Fibroblast of upper back skin (primary cell): ENCODE measurements at places on chromosomes 5 and 9.

DNA sequence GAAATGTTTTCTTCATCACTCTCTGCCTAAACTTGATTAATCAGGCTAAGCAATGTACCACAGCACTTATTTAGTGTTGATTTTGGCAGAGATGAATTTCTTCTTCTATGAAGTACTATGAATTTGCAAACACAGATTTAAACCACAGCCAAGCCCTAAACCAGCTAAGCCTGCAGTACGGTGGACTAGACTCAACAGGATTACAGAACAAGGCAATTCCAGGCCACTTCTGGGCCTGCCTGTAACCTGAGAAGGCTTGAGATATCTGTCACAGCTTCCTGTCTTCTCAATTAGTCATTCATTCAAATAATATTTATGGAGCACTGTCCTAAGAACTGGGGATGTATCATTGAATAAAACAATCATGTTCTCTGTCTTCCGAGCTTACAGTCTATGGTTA, 32.4 kb upstream of the CAST start:
- DNase-seq, result peak; percentile 94

DNA sequence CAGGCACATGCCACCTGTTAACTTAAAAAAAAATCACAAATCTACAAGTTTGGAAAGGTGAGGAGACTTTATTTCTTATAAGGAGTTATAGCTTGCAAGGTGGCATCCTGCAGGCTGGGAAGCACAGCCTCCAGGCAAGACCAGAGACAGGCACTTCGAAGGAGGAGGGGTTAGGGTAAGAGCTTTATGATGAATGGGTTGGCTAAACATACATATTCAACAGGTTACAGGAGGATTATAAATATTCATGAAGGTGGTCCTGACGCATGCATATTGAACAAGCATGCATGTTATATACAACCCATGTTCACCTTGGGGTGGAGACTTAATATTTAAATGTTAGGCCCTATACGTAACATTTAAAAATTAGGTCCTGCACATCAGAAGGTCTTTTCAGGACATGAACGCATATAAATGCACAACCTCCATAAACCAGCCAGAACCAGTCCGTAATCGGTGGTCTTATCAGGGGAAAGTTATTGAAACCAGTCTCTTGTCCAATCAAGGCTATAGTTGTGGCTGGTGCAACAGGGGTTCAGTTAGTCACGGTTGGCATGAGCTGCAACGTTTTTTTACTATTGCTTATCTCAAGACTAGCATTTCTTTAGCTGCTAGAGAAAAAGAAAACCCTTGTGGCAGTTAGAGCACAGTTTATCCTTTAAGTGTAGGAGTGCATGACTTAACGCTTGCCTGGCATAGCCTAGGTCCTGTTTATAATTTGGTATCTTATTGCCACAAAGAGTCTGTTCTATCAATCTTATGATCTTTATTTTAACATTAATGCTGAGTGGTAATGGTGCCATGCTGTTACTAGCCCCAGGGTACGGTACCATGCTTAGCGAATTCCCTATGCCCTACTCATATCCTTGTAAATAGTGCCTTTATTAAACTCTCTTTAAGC, 72.7 kb downstream of the C9orf57 start:
- no peak for DNase-seq

DNA sequence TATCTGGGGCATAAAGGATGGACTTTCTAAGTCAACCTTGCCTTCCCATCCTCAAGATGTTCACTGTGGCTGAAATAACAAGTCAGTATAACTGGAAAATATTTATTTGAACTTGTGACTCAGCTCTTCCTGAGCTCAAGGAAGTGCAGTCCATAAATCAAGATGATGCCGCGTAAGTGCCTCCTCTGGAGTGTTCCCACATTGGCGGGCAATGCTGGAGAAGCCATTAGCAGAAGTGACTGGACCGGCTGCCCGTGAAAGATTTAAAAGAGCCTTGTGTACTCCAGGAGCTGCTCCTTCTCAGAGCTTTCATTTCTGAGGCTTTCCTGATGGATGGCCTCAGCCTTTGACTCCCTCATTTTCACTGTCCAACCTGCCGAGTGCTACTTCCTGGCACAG, 17.4 kb downstream of the TMOD1 start:
- peak; percentile 53 for DNase-seq

- DNase-seq, result no peak
Measured at GRCh38 chr5:123949043-123949804, 437.2 kb downstream of the CSNK1G3 start.

- DNase-seq, result no peak
Measured at GRCh38 chr9:4842734-4843133, 50.0 kb downstream of the RCL1 start.
